Adrenal gland (tissue), 19 donors: ENCODE measurements at places on chromosomes 5 and 9. TPM values are rescaled to one million over a fixed set of nuclear protein-coding genes. Genes with fewer than 3 reads are reported as not detected.

The OR1J4 gene
- total RNA-seq, result not detected

The F2RL2 gene
- total RNA-seq, result 0.08 TPM

The THBS4 gene
- 1.8 TPM for total RNA-seq

The ADAMTS6 gene
- total RNA-seq, result 2.5 TPM

The ARID3C gene
- total RNA-seq, result not detected

The BTNL3 gene
- not detected for total RNA-seq

The SYNPO gene
- total RNA-seq, result 201 TPM

The MIGA2 gene
- total RNA-seq, result 50.2 TPM

The GLRA1 gene
- 2.7 TPM for total RNA-seq

DNA sequence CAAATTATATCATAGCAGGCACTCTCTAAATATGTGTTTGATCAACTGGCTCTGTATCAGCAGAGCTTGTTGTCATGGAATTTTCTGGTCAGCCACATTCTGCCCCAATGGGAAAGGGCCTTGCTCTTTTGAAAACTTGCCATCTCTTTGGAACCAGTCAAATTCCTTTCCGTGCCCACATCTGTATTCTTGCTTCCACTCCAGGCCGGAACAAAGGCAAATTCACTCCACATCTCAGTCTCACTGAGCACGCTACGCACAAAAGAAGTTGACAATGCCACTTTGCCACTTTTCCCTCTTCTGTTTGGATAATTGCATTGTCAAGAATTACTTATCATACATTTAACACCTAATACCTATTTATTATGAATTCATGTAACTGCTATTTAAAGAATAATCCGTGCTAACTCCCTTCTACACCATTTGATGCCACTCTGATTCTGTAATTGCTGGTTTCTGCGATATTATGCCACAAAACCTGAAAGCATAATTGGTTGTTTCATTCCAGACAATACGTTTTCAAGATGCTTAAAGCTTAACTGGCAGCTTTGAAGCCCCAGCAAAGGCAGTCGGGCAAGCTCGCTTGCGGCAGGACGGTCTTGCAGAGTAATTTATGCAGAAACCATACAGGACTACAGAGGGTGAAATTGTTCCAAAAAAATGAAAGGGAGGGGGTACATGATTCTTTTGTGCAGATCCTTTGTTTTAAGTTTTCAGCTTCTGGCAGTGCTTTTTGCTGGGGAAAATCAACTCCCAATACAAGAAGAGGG lies 277.7 kb downstream of the MSX2 start:
- no peak for DNase-seq

DNA sequence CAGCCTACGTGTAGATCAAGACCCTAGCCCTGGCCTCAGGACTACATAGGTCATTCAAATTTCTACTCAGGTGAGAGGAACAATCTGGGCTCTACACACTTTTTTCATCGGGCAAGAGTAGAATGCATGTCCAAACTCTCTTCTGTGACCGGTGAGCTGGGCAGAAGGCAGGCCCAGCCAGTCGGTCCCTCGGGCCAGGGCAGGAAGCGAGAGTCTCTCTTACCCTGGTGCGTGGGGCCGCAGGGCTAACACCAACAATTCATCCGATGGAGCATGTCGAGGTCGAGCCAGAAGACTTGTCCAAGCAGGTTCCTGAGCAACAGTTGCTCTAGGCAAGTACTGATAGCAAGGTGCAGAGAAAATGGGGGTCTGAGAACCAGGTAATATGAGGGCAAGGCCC lies 88.5 kb downstream of the KLHL3 start:
- DNase-seq, result no peak

- peak; percentile 79 for DNase-seq
These were observed 73.8 kb downstream of the AMBP start for GRCh38 chr9:114004221-114004716.

- DNase-seq, result no peak
These were observed 359 bp downstream of the PRELID1 start for GRCh38 chr5:177303925-177304391.

GRCh38 chr9:127158786-127159324 lies 36.4 kb upstream of the ANGPTL2 start:
- DNase-seq, result no peak

DNA sequence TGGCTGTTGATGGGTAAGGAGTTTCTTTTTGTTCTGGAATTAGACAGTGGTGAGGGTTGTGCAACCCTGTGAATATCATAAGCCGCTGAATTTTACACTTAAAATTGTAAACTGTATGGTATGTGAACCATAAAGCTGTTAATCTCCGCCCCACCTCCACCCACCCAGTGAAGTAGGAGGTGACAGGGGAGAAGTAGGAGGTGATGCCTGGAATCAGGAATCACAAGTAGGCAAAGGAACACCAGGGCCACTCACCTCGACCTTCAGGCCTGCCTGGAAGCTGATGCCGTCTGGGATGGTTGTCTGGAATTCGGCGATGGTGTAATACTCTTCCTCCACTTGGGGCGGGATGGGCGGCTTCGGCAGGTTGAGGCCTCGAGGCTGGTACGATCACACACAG lies 62.3 kb upstream of the UBTD2 start:
- no peak for DNase-seq

GRCh38 chr9:91560301-91560700 lies 136.7 kb upstream of the NFIL3 start:
- DNase-seq, result no peak

GRCh38 chr5:172150514-172151425 lies 37.3 kb downstream of the STK10 start:
- peak; percentile 76 for DNase-seq

DNA sequence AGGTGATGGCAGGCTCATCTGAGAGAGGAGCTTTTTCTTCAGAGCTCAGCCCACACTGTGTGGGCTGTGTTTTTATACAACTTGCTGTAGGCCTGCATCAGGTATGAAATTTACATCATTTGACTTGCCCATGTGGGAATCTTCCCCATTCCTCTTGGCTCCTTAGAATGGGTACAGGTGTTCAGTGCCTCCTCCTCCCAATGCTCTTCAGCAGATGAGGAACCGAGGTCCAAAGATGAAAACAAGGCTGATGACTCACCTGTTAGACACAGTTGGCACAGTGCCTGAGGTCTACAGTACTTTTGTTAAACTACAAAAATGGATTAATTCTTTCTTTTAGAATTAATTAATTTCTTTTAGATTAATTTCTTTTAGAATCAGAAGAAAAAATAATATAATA lies 20.8 kb downstream of the PAPPA start:
- no peak for DNase-seq

DNA sequence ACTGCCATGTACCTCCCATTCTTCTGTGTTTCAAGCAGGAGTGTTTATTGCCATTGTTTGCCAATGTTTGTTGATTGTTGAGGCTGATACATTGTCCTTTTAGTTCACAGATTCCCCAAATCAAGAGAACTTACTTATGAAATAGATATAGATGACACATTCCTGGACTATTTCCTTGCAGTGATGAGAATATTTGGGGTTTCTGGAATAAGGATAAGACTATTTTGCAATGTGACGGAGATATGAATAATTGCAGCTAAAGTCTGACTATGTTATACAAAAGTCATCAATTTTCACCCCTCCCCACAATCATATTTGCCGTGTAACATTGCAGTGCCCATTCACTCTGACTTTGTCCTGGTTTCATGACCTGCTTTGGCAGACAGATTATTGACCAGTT lies 460.8 kb downstream of the CDH10 start:
- no peak for DNase-seq

DNA sequence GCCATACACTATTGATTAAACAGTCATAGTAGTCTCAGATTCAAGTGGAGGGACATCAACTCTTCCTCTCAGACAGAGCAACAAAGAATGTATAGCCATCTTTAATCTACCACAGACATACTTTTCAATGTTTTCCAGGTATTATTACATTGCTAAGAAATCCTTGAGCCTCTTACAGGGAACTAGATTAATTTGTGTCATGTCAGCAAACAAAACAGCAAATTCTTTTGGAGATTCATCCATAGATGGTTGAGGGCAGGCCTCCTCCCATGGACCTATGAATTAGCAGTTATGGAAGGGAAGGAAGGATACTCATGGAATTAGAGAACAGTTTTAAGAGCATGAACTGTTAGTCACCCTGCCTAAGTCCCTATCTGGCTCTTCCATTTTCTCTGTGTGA lies 47.8 kb upstream of the ARRDC3 start:
- no peak for DNase-seq

DNA sequence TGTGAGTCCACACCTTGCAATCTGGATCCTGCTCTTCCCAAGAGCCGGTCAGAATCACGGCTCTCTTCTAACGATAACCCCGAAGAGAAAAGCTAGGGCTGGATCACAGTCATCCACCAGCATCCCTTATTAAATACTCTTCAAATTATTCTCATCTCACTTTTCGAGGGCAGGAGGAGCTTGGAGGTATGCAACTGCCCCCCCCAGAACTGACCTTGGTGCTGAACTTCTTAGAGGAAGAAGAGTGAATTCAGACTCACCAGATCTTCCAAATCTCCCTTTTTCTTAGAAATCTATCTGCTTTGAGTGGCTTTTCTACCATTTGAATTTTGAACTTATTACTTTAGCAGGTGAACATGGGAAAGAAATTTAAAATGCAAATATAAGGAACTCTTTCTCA lies 75.7 kb downstream of the MED10 start:
- no peak for DNase-seq

- DNase-seq, result no peak
These were observed 126.7 kb downstream of the MED10 start for GRCh38 chr5:6251565-6252102.

DNA sequence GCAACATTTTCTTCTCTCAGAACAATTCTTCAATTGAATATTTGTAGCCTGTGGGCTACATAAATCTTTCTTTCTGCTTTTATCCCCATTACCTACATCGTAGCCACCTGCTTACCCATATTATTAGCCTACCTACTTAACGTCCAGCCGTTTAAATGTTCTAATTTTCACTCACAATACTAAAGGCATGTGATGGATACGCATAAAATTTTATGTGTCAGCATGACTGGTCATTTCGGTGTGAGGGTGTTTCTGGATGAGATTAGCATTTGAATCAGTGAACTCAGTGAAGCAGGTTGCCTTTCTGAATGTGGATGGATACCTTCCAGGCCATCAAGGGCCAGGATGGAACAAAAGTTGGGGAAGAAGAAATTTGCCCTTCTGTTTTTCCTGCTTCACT lies 1722.5 kb upstream of the ACO1 start:
- no peak for DNase-seq

- DNase-seq, result no peak
These were observed 1201.4 kb upstream of the C9orf72 start for GRCh38 chr9:28774433-28775235.

DNA sequence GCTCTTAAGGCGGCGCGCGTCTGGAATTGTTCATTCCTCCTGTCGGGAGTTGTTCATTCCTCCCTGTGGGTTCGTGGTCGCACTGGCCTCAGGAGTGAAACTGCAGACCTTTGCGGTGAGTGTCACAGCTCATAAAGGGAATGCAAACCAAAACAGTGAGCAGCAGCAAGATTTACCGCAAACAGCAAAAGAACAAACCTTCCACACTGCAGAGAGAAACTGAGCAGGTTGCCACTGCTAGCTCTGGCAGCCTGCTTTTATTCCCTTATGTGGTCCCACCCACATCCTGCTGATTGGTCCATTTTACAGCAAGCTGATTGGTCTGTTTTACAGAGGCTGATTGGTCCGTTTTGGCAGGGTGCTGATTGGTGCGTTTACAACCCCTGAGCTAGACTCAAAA lies 1365.3 kb upstream of the WWC1 start:
- DNase-seq, result no peak

DNA sequence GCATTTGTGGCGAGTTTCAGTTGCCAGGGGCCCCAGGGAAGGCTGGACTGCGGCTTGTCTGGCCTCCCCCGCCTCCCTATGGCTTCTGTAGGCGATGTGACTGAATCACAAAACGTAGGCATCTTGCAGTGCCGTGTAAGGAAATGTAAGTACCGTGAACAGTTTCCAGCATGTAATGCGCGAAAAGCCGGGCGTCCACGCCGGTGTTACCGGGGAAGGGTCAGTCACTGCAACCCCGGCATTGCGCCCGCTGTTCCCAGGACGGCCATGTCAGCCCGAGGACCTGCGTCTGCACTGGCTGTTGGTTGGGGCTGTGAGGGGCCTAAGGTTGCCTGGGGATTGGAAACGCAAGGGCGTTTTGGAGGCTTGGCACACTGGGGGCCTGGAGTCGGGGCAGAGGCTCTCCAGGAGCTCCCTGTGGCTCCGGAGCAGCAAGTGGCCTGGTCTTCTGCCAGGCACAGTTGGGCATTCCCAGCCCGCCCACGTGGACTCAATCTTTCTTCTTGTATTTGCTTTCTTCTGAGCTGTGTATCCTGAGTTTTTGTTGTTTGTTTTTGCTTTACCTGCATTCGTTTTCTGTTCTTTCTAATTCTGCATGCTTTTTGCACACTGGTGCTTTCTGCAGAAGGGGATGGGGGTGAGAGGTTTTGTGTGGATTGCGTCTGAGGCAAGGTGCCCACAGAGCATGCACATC lies 36.9 kb upstream of the PLEKHG4B start:
- DNase-seq, result no peak

DNA sequence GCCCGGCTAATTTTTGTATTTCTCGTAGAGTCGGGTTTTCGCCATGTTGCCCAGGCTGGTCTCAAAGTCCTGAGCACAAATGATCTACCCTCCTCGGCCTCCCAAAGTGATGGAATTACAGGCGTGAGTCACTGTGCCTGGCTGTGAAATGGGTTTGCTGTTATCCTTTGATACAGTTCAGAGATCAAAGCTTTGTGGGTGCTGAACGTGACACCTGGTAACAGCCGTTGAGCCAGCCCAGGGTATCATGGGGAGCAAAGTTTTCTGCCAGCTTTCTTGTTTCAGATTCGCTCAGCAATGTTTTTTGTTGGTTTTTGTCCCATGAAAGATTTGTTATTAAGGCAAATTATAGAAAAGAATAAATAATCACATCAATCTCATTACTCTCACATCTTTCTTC lies 68.9 kb upstream of the LPAR1 start:
- DNase-seq, result no peak

DNA sequence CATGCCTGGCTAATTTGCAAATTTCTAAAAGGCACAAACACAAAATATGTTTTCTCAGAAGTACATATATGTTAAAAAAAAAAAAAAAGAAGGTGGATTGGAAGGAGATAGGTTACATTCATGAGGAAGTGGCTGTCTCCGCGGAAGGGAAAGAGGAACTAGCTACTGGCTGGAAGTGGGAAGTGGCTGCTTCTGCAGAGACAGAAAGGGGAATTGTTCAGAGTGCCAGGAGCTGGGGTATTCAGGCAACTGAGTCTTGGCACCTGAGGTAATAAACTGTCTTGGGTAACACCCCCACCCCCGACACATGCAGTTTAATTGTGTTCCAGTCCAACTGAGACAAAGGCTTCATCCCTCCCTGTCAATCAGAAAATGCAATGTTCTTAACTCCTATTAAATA lies 45.6 kb downstream of the S1PR3 start:
- peak; percentile 52 for DNase-seq

- no peak for DNase-seq
These were observed 113.1 kb downstream of the LIFR start for GRCh38 chr5:38443390-38443789.
